ENCODE measurements at places on chromosomes 3 and 15.

DNA sequence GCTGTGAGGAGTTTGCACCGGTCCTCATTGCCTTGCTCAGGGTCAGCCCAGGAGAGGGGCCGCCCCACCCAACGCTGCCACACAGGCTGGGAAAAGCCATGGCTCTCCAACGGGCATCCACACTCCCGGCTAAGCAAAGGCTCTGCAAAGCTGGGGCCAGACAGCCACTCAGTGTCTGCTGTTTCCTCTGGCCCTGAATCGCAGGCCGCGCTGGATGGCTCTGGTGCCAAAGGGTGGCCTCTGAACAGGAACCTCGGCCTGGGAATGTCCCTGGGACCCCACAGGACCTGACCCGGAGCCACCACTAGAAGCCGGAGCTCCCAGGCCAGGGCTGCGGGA, 42.9 kb downstream of the RPN1 start:
- no peak for DNase-seq

GRCh38 chr15:68265081-68265480, 12.5 kb upstream of the FEM1B start:
- no peak for DNase-seq

- DNase-seq = no peak
Measured at GRCh38 chr3:161894657-161895056, 398.0 kb downstream of the OTOL1 start.

DNA sequence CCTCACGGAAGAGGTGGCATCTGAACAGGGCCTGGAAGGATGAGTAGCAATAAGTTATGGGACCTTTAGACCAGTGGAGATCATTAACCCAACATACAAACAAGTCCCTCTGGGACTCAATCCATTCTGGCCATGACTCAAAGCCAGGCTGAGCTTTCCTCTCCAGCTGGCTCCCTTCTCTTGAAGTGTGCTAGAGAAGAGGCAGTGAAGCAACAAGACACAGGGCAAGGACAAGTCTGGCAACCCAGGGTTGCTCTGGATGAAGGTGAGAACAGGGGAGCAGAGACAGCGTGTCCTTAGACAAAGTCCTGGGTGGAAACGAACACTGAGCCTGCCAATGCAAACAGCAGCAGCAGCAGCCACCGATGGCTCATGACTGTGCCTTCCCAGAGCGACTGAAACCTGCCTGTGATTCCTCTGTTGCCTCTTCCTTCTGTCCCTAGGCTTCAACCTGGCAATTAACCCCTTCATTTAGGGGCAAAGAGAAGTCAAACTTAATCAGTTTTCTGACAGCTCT, 86.8 kb downstream of the BDH1 start:
- DNase-seq = peak; percentile 22

- no peak for DNase-seq
Measured at GRCh38 chr15:77985931-77986480, 91.5 kb downstream of the TBC1D2B start.

GRCh38 chr3:111152496-111152895, 80.9 kb downstream of the NECTIN3 start:
- no peak for DNase-seq

- DNase-seq = no peak
Measured at GRCh38 chr15:39018966-39019365, 454.4 kb upstream of the RASGRP1 start.

GRCh38 chr15:56927816-56928215, 9.4 kb downstream of the TCF12 start:
- no peak for DNase-seq

GRCh38 chr3:98843266-98843959, 58.1 kb downstream of the DCBLD2 start:
- no peak for DNase-seq

DNA sequence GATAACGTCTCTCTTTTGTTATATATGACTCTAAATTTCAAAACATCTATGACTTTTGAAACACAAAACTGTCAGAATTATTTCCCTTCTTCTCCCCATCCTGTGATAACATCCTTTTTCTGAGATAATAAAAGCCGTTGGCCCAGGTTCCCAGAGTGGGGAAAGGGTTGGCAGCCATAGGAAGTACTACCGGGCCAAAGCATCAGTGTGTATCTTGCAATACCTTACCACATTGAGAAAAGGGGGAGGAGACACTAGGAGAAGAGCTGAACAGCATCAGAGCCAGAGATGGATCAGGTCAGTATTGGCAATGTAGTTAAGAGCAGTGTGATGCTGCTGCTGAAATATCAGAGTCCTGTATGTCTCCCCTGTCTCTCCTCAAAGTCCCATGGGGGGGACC, 210.0 kb upstream of the PROK2 start:
- DNase-seq = no peak

DNA sequence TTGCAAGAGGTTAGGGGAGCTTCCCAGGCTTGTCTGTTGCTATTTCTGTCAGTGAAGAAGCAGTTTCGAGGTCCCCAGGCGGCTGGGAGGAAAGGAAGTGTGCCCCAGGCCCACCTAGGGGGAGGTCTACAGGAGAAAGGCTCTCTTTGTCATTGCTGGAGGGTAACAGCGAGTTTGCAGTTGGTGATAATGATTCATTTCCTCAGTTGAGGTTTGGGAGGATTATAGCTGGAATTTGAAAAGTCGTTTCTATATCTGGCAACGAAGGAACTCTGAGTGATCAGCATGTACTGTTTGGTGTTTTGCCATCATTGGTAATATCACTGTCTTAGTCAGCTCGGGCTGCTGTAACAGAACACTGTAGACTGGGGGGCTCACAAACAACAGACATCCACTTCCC, 65.5 kb upstream of the UBE3A start:
- no peak for DNase-seq

- DNase-seq = no peak
Measured at GRCh38 chr15:39181056-39181747, 399.7 kb upstream of the THBS1 start.

GRCh38 chr15:59420986-59421618, 16.9 kb upstream of the FAM81A start:
- peak; percentile 32 for DNase-seq

GRCh38 chr3:31420311-31420710, 112.4 kb upstream of the STT3B start:
- no peak for DNase-seq

GRCh38 chr3:43855674-43856299, 165.0 kb downstream of the ABHD5 start:
- DNase-seq = peak; percentile 62

GRCh38 chr15:83278191-83278590, 6.3 kb downstream of the BNC1 start:
- DNase-seq = no peak

DNA sequence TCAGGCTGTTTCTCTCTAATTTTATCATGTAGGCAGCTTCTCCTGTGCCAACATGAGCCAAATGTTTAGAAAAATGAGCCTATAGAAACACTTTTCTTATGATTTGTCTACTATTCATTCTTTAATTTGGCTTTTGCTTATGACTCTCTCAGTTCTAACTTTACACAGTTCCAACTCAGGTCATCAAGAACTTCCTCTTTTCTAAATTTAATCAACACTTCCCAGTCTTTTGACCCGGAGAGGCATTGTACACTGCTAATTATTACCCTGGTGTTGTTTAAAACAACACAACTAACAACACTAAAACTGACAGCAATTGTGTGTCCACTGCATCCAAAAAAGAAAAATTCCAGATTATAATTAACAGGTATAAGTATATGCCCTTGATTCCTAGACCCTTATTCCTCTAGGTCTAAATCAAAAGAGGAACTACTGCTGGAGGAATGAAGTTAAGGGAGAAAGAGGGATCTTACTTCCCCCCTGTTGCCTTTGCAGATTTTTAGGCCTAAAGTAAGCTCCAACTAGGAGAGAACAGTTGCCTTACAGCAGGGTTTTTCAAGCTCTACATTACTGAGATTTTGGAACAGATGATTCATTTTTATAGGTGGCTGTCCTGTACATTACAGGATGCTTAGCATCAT, 332.2 kb upstream of the GOLIM4 start:
- DNase-seq = no peak

DNA sequence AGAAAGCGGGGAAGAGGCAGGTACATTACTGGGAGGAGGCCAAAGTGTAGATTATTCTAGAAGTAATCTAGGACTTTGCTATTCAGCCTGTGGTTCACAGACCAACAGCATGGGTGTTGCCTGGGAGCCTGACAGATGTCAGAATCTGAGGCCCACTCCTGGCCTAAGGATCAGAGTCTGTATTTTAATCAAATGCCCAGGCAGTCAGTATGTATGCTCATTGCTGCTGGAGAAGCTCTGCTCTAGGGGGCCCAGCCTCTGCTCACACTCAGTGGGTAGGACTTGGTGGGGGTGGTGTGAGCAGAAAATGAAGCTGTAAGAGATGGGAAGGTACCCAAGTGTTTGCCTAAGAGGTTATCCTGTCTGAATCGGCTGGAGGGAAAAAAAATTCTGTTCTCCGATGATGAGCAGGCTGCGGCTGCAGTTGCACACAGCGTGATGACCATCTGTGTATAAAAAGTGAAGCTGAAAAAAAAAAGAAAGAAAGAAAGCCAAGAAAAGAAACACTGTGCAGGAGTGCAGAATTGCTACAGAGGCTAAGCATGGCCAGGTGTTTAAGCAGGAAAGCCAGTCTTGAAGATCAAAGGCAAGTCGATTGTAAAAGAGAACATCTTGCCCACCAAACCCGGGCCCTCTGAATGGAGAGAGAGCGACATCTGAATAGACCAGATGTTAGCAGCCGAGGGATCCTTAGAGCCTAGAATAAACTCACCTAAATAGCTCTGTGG, 65.2 kb downstream of the EIF4E3 start:
- no peak for DNase-seq

DNA sequence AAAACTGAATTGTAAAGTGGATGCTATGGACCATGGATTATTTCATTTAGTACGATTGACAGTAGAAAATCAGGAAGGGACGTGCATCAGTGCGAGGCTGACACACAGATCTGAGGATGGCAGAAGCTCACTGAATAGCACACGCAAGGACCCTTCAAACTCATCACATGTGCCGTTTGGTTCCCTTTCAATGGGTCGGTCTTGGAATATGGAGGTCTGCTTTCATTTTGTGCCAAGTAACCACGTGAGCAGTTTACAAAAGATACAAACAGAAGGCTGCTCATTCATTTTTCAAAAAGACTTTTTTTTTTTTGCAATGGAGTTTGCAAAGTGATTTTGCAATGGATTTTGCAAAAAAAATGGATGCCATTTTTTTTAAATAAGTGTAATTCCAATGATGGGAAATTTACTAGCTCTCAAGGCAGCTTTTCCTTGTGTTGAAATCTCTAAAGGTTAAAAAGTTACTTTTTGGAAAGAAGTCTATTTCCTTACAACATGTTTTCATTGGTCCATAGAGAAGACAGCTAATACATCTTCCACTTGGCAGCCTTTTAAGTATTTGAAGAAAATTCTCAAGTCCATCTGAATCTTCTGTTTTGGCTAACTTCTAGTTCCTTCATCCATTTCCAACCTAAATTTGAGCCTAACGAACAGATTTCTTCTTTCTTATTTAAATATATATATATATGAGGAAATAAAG, 392.3 kb upstream of the TPRG1 start:
- DNase-seq = no peak

DNA sequence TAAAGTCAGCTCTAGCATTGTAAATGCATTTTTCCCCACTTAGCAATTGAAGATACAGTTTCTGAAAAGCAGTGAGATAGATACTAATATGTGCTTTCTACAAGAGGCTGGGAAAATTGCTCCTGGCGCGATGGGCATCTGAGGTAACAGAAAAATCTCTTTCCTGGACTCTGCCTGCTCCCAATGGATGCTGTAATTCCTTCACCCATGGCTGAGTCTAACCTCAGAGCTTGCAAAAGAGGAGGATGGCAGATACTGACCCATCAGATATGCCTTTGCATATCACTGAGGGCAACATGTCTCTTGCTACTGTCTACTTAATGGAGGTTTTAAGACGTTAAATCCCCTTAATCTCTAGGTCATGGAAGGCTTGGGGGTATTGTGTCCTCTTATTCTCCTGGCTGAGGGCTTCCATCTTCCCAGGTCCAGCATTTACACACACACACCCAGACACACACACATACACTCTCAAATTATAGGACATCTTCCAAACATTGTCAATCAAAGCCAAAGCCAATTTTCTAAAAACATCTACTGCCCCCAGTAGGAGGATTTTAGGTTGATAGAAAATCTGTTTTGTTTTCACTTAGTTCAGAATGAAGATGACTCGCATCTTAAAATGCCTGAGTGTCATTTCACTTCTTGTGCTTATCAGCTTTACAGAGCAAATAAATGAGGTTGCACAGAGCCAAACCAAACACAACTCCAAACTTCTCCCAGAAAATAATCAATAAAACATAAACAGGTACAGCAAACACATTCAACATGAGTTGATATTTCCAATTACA, 2.4 kb downstream of the TRPM1 start:
- DNase-seq = no peak

DNA sequence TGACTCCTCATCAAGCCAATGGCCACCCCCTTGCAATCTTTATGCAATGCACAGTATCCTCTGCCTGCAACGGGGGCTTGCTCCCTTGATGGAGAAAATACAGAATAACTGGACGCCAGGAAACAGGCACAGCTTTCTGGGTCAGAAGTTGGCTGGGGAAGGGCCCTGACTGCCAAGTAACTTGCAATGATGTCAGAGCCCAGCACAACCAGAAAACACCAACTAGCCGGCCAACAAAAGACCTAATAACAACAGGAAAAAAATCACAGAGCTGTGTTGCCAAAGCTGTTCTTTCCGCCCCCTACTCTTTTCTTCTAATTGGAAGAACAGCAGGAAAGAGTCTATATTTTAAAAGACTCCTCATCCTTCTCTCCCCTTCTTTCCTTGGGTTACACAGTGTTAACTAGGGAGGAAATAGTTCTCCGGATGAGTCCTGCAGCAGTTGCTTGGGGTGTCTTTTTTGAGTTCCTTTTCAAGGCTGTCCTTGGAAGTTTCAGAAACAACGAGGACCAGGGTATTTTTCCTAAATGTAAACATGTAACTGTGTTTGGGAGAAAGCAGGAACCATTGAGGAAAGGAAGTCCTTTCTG, 1.4 kb upstream of the SEMA6D start:
- DNase-seq = no peak

DNA sequence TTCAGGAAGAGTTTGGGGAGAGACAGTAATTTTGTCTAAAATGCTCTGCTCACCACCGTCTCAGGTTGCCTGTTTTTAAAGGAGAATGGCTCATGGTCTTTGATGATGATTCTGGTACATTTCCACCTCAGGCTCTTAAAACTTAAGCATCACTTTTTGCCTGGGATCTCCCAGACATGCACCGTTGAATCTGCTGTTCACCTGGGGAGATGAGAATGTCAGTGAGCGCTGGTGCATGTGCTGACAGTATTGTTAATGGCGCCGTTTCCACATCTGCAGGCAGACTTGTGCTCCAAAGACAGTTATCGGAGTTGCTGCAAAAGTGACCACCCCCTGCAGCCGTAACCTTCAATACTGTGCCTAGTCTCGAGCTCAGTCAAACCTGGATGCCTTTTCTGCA, 219.0 kb upstream of the TPM1 start:
- DNase-seq = no peak

Data from Caco-2 (cell line).